Breast epithelium (tissue), 4 donors: ENCODE measurements at places on chromosomes 4 and X. TPM values are rescaled to one million over a fixed set of nuclear protein-coding genes. Genes with fewer than 3 reads are reported as not detected.

- DNase-seq: no peak
Observed at GRCh38 chr4:72286185-72286584, 254.4 kb downstream of the NPFFR2 start.

CENPI gene
- total RNA-seq: 0.88 TPM

GRCh38 chrX:28651186-28651585 is 63.9 kb downstream of the IL1RAPL1 start:
- no peak for DNase-seq

- DNase-seq: no peak
Observed at GRCh38 chrX:111284631-111285293, 14.5 kb upstream of the CAPN6 start.

- no peak for DNase-seq
Observed at GRCh38 chr4:107255114-107255513, 219.0 kb upstream of the DKK2 start.

GRCh38 chrX:85569096-85569495 is 189.6 kb upstream of the POF1B start:
- DNase-seq: no peak

- DNase-seq: no peak
Observed at GRCh38 chr4:179398414-179398813, 1956.2 kb upstream of the AGA start.

- DNase-seq: no peak
Observed at GRCh38 chr4:186227744-186228513, 622 bp downstream of the KLKB1 start.

DNA sequence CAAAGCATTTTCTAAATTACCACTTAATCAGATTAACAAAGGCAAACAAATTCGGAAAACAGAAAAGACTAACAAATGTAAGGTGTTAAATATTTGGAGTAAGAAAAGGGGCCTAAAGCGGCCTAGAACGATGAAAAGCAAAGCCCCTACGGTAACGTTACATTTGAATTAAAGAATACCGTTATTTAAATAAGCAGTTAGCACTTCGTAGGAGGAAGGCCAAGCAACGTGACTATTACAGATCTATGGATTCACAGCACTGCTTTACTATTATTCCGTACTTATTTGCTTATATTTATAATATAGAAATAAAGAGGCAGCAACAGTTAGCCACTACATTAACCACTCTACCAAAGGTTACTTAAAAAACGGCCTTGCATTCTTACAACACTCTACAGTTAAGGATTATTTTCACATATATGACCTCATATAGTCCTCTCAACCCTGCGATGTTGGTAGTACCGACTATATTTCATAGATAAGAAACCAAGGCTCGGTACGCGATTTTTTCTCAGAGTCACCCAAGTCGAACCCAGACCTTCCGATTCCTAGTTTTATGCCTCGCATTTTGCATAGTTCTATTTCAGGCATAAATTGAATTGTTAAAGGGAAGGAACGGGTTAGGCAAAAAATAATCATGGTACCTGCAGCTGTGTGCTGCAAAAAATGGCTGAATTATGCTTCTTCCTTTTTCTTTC is 2.9 kb downstream of the KLHL15 start:
- no peak for DNase-seq

LGI2 gene
- 2.2 TPM for total RNA-seq

GRCh38 chr4:177118596-177118995 is 191.1 kb upstream of the NEIL3 start:
- no peak for DNase-seq

DNA sequence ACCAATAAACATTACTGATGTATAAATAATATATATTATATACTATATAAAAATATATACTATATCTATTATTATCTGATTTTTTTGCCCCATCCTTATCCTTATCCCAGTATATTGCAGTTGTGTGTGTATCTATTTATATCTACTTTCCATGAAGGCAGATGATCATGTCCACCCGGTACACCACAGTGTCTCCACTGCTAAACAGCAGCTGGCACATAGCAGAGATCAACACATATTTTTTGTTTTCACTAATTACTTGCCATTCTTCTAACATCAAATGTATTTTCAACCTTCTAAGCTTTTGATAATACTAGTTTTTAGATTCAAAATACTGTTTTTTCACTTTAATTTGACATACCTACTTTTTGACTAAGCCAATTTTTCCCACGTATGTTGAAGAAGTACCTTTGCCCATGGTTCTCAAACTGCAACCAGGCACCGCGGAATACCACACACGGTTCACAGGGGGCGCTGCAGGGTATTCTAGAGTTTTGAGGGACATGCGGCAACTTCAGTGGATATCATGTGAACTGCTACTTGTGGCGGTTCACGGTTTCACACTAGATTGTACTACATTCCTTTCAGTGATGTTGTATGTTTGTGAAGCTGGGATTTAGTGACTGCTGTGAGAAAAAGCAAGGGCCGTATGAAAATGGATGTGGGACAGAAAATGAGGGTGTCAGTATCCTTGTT is 182.5 kb upstream of the NPY2R start:
- DNase-seq: no peak

GNPDA2 gene
- total RNA-seq: 17.0 TPM

DNA sequence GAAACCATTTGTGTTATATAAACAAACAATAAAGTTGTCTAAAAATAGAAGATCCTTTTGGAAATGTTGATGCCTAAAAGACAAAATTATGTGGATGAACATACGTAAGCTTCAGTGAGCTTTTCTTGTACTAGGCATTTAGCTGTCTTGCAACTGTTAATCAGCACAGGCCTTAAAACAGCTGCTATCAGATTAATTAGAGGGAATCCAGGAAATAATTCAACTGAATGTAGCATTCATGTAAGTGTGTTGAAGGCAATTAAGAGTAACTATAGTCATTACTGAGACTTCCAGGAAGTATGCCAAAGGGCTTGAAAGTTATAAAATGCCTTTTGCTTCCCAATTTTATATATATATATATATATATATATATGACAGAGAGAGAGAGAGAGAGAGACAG is 248.7 kb downstream of the IL1RAPL1 start:
- no peak for DNase-seq

UGT2B10 gene
- not detected for total RNA-seq
